ENCODE measurements at places on chromosomes 7 and 10. TPM values are rescaled to one million over a fixed set of nuclear protein-coding genes. Genes with fewer than 3 reads are reported as not detected.

The ASAH2 gene
- 0.17 TPM for total RNA-seq

The TLX1 gene
- total RNA-seq, result not detected

The SEMA3D gene
- 2.6 TPM for total RNA-seq

The IFIT3 gene
- total RNA-seq, result 30.6 TPM

Data from smooth muscle cell of trachea (primary cell).